ENCODE measurements at places on chromosomes 3 and 15.
A peak's percentile ranks its signal among the peaks of the same experiment; 100 is the strongest.

DNA sequence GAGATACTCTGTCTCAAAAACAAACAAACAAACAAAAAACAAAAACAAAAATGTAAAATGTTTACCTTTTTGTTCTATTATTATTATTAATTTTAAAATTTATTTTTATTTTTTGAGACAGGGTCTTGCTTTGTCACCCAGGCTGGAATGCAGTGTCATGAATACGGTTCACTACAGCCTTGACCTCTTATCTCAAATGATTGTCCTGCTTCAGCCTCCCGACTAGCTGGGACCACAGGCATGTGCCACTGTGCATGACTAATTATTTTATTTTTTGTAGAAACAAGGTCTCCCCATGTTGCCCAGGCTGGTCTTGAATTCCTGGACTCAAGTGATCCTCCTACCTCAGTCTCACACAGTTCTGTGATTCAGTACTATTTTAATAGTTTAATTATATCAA is 5.7 kb upstream of the SLC25A26 start:
- DNase-seq = no peak

DNA sequence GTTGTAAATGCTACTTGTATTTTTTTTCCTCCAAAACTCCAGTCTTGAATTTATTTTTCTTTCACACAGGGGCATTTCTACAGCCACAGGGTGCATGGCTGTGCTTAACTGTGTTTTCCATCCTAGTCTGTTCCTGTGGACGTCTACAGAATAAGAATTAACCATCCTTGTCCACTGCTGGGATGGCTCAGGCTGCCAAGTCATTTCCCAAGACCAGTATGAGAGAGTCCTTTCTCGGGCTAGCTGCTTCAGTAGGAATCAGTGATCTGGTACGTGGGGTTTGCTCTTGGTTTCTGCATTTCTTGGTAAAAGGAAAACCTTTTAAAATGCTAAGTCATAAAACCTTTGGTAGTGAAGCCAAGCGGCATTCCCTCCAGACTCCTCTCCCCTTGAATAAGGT is 29.8 kb downstream of the CHDH start:
- no peak for DNase-seq

DNA sequence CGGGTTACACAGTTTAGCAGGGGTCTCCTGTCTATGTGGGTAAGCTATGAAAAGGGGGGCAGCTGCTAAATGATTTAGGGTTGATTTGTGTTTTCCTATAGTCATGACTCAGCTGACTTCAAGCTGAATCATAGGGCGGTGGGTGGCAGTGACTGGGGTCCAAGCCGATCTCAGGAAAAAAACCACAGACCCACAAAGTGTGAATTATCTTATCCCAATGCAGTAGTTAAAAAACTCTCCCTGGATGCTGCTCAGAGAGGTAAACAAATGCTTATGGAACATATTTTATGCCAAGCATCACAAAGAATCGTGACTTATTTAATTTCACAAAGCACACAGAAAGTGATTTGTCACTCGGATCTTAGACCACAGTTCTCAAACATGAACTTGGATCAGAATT is 18.4 kb upstream of the TOPAZ1 start:
- DNase-seq = no peak

GRCh38 chr3:179234199-179234598 is 16.7 kb downstream of the KCNMB3 start:
- no peak for DNase-seq

DNA sequence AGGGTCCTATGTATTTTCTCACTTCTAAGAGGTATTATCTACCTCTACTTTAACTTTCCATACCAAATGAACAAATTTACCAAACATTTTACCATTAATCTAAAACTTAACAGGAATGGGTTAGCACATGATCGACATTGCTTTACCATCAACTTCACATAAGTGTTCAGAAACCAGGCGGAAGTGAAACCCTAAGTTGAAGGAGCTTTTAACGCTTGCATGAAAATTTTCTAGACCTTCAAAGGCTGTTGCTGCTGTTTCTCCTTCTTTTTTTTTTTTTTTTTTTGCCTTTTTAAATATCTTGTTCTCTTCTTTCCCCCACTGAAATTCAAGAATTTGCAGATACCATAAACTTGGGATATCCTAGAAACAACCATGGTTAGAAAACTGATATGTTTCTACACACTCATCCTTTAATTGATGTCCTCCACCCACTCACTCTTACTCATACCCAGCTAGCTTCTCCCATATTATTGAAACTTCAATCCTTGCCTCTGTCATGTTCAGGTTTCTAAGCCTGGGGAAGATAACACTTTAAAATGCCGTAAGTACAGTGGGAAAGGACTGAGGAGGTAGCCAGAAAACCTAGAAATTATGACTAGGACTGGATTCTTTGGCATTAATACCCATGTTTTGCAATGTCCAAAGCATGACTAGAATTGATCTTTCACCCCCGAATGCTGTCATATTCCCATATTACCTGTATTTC is 24.7 kb downstream of the MYO5A start:
- DNase-seq = no peak

DNA sequence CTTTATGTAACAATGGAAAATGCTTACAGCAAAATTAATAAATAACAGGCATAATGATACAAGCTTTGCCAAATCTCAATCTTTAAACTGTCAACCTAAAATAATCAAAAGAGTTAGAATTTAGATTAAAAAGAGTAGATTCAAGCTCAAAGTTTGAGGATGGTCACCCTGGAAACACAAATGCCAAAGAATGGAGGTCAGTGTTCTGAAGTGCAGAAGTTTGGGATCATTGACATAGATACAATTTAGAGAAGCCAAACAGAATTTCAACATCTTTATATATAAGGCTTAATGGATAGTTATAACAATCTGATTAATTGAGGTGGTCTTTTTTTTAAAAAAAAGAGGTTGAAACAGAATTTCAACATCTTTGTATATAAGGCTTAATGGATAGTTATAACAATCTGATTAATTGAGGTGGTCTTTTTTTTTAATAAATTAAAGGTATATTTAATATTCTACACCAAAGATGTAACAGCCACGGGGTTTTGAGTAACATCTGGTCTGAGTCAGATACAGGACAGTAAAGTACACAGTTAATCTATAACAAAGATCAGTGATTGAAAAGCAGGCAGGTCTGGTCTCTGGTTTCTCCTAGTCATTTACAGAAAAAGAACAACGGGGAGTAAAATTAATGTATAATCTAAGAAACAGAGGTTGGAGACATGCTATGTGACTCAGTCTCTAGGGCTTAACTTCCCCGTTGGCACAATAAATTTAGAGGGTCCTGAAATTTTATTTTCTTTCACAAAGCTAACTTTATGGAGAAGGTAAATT is 490.7 kb downstream of the GBE1 start:
- no peak for DNase-seq

DNA sequence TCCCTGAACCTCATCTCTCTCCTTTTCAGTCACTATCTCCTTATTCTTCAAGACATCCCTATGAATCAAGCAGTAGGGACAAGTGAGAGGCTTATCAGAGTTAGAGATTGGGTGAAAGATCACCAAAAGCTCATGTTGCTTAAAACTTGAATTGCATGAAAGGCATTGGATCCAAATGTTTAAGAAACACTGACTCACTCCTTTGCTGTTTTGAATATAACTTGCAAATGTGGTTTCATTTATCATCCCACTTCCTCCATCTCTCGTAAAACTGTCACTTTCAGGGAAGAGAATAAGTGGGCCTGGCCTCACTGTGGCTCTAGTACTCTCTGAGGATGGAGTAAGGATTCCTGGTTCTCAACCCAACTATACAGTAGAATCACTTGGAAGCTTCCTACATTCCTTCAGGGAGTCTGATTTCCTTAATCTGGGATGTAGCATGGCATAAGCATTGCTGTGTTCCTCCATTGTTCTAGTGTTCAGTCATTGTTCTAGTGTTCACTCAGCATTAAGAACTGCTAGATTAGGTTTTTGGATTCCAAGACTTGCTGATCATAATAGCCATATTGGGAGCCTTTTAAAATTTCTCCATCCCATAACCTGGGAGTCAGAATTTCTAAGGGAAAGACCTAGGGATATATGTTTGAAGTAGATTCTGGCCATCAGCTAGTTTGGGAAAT is 171.8 kb downstream of the TMEM108 start:
- no peak for DNase-seq

DNA sequence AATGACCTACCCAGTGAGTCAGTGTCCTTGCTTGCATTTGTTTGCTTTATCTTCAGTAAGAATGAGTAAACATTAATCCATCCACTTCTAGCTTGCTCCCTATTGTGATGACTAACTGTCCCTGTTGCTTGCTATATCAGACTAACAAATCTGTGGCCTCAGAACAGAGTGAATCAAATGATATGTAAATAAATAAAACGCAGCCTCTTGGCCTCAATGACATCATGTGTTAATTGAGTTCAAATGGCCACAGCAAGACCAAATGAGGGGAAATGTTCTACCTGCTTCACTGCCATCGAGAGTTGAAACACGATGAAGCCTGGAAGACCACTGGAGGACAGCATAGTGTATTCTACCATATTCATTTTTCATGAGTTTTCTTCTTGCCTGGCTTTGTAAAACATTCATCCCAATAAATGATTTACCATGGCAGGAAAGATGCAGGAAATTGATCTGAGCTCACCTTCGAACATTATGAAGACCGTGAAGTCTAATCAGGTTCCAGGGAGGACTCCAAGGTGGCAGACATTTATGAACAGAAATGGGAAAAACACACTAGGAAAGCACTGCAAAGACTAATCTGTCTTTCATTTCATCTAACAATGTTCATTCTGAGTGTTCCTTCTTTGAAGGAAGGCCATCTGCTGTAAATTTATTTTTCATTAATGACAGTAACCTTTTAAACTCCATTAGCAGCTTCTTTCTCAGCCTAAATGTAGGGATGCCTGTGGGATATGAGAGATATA is 1144.5 kb downstream of the TUSC7 start:
- DNase-seq = no peak

DNA sequence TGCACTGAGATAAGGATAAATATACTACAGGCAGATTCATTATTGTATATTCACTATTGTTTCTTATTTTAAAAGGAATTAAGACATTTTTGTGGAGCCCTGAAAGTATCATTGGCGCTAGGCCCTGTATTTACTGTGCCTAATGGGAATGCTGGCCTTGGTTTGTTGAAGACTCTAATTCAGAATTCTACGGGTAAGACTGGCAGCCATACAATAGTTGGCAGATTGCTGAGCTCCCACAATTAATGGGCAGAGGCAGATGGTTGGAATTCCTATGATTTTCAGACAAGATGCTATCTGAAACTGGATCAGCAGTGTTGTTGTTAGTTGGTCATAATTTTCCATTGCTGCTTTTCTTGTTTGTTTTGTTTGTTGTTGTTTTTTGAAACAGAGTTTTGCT is 14.7 kb downstream of the PGBD4 start:
- no peak for DNase-seq

DNA sequence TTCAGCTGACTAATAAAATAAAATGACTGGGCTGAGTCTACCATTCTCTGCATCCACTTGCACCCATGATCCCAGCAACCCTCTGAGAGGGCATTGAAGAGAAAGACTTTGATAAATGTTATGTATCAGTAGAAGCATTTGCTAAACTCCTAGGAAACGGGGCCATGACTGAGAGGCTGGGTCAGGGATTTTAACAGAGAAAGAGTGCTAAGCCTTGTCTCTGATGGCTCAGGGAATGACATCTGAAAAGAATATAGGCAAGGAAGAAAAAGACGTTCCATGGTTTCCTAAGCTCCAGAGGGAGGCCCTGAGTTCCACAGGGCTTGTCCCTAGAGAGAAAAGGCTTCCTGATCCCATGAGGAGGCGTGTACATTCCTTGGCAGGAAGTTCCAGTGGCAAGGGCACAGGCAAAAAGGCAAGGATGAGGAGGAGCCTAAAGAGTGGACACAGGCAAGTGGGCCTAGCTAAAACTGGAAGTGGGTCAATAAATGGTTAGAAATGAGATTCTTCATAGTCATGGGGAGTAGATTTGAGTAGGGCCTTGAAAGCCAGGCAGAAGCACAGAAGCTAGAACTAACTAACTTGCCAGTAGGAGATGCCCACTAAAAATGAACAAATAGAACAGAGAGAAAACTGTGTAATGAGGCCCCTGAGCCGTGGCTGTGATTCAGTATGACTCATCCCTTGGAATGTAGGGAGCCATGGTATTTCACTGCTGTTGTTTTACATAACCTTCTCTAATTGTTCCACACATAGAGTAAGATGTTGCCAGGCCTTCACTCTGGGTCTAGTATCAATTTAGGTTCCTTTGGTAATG is 44.9 kb upstream of the MANF start:
- peak; percentile 20 for DNase-seq

- DNase-seq = no peak
Observed at GRCh38 chr3:5891711-5892110, 704.2 kb downstream of the EDEM1 start.

GRCh38 chr15:25735550-25736384 is 127.4 kb downstream of the ATP10A start:
- DNase-seq = no peak

DNA sequence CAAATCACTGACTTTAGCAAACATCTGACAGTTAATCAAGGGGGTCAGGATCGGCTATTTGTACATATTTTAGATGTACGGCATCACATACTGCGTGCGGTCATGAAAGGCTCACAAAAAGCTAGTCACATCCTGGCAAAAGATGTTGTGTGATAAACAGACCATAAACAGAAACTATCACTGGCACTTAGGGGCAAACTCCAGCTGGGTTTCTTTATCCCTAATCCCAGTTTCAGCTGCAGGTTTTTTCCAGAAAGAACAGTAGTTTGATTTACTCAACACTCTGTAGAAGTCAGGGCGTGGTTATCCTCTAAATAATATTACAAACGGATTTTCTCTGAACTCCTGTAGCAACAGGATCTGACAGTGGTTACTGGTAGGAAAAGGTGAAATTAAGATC is 112.4 kb upstream of the BHLHE40 start:
- DNase-seq = peak; percentile 26

- no peak for DNase-seq
Observed at GRCh38 chr3:77411334-77411733, 371.4 kb downstream of the ROBO2 start.

- DNase-seq = no peak
Observed at GRCh38 chr15:60003243-60004008, 685 bp upstream of the FOXB1 start.

DNA sequence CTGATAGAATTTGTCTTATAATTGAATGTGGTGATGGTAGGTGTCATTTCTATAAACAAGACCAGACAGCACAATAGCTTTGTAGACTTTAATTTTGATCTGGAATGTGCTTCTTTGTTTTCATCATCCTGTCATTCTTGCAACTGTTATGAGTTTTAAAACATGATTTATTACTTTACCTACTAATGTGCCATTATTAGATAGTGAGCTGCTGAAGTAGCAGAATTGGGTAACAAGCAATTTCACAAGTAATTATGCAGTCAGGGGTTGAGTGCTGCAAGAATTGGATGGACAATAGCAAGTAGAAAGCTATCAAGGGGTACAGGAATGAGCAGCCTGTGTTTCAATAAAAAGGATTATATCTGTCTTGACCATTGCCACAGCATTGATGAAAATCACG is 975.6 kb downstream of the ROBO1 start:
- DNase-seq = no peak
